Thymus (tissue), 14 donors: ENCODE measurements at places on chromosomes 3 and 15.

DNA sequence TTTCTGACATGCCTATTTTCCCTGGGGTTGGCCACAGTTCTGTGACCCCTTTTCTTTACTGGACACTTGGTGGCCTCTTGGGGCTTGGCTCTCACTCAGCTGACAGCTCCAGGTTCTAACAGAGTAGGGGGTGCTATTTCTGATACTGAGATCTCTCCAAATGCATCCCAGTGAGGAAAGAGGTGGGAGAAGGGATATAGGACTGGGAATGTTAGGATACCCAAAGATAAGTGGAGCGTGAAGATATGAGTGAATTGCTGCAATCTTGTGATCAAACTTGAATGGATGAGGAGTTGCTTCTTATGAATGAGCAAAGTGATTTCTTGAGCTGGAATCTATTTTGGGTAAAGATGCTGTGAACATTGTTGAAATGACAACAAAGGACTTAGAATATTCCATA, 74.6 kb downstream of the ATP2B2 start:
- DNase-seq: no peak

DNA sequence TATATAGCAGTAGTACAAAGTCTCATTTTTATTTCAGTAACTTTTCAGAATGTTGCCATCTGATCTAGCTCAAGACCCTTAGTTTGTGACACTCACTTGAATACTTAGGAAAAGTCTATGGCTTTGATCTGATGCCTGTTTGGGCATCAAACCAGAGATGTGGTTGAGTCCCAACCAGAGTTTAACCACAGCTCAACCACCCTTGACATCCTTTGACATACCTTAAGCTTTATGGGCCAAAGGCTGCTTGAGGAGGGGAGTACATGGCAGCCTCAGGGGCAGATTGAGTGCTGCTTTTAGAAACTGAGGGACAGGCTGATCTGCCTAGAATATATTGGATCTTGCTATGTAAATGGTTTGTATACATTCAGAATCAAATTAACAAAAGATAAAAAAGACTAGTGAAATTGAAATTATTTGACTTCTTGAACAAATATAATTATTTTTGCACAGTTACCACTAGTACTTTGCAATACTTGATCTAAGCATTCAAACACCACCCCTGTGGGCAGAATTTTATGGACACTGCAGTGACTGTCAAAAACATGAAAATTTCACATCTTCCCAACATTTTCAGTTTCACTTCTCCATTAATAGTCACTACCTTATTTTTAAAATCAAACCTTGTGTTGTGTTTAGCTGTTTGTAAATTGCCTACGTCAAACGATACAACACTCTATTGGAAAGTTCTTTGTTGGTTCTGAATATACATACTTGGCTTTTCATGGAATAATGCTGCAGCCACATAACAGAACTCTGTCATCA, 199.8 kb downstream of the UBE2E2 start:
- DNase-seq: peak; percentile 77

DNA sequence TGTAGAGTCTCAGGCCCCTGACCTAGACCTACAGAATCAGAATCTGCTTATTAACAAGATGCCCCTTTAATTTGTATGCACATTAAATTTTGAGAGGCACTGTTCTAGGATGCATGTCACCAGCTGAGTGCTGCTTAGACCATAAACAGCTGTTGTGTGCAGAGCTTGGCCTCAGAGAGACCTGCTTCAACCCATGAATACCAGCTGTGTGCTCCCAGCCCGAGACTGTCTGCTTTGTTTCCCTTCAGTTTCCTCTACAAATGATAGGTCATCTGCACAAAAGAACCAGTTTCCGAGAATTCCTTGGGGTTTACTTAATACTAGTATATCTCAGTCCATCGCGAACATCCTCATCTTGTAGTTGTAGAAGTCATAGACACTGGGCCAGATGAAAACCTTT, 158.5 kb upstream of the PFN2 start:
- no peak for DNase-seq

DNA sequence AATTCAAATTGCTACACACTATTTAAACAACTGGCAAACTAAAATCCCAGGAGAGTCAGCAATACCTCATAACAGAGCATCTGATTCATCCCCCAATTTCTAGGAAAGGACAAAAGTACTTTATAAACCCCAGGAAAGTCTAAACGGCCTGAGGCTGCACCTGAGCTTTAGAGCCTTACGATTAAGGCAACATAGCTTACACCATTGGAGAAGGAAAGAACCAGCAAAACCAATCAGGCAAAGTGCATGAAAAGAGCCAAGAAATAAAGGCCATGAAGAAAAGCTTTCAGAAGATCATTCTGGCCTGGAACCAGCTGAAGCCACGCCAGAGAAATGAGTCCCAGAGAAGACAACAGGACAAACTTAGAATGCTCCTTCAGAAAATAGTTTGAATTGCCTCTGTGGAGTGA, 48.1 kb downstream of the PTPN9 start:
- DNase-seq: no peak

GRCh38 chr3:150790629-150791028, 27.7 kb upstream of the SIAH2 start:
- DNase-seq: no peak
